KBM-7 (cell line): ENCODE measurements at places on chromosomes 2 and 18.

GRCh38 chr18:39741755-39742466, 2176.3 kb upstream of the CELF4 start:
- DNase-seq, result no peak

DNA sequence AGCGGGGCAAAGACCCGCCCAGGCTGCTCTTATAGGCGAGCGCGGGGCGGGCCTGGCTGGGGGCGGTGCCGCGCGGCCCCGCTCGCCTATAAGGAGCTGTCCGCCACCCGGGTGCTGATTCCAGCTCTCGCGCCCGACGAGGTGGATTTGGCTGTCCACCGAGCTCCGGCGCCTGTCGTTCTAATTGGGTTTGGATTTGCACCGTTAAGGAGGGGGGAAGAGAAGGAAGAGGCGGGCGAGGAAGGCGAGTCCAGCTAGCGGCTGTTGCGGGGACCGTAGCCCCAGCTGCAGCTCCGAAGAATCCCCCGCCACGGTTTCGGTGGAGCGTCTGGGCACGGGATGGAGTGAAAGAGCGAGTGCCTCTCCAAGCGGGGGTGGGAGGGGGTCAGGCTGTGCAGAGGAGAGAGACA, at the start of gene CNTNAP5:
TSS of gene CNTNAP5 (plus strand) at position 117 of the 410 bp plus-strand sequence. CDS start 364 bp downstream, outside the sequence.
- peak; percentile 74 for DNase-seq

DNA sequence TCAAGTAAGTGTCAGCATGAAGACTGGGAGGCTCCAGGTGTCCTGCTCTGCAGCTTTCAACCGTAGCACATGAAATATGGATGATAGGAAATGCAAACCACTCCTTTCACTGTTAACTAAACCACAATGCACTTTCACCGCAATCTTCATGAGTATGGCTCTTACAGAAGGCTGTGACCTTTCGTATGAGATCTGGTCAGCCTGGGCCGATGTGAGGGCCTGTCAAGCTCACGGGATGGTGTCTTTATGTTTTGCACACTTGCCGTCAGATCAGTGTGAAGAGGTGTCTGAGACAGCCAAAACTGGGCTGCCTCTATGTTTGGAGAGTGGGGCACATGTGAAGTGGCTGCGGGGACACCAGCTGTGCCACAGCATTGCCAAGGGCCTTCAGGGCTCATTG, 62.8 kb upstream of the AFF3 start:
- no peak for DNase-seq

GRCh38 chr2:54194761-54195750, 61.0 kb downstream of the TSPYL6 start:
- no peak for DNase-seq

DNA sequence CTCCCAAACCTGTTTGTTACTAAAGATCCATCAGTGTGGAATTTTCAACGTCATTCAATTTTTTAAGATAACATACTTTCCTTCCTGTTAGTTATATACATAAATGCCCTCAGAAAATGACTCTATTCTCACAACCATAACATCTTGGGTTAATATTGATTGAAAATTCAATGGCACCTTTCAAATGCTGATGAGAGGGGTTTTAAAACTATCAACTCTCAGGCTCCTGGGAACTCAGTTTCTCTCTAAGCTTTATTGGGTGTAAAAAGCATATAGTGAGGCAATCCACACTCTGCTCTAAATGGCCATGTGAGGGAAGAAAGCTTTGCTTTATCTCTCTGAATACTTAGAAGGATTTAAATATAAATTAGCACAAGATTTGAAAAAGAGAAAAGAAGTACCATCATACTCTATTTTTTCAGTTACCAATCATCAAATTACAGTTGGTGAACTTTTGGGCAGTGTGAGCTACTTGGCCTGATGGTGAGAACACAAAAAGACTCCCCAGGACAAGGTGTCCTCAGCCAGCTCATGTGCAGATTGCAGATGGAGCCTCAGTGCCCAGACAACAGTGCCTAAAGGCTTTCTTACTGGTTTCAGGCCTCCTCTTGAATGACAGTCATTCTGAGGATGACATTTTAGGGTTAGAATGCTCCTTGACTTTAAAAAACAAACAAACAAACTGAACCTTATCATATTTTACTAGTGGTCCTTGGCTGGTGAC, 24.6 kb upstream of the CERS6 start:
- no peak for DNase-seq

- DNase-seq, result no peak
Measured at GRCh38 chr2:152254976-152255375, 79.4 kb upstream of the STAM2 start.

GRCh38 chr2:176500901-176501300, 231.7 kb downstream of the MTX2 start:
- DNase-seq, result no peak

DNA sequence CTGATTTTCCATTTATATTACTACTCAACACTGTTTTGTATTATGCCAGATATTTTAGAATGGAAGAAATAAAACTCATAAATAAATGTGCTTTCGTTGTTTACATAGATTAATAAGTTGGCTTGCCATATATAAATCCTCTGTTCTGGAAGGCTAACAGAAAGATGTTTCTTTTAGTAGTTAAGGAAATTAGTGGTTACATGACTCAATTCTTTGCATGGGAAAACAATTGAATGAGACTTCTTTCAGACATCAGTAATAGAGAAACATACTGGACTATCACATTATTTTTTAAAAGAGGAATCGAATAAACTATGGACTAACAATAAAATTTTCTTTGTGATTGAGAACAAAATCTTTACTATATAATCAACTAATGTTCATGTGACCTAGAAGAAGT, 336.5 kb downstream of the KCNS3 start:
- no peak for DNase-seq

GRCh38 chr2:216501854-216502253, 3.2 kb downstream of the RPL37A start:
- no peak for DNase-seq

DNA sequence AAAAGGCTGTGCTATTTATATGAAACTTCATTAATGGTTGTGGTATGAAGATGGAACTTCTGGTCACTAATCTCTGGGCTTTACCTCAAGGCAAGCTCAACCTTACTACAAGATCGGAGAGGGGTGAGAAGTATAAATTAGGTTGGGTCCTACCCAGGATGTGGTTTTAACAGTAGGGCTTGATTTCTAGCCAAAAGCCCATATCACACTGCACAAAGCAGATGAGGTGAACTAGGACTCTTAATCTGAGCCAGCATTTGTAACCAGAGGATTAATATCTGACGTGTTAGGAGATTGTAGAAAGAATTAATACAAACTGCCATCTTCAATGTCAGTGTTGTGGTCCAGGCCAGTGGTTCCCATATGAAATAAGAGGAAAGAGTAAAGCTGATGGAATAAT, 86.4 kb upstream of the RGPD4 start:
- no peak for DNase-seq

GRCh38 chr2:223582001-223582400, 20.2 kb downstream of the SCG2 start:
- DNase-seq, result no peak

DNA sequence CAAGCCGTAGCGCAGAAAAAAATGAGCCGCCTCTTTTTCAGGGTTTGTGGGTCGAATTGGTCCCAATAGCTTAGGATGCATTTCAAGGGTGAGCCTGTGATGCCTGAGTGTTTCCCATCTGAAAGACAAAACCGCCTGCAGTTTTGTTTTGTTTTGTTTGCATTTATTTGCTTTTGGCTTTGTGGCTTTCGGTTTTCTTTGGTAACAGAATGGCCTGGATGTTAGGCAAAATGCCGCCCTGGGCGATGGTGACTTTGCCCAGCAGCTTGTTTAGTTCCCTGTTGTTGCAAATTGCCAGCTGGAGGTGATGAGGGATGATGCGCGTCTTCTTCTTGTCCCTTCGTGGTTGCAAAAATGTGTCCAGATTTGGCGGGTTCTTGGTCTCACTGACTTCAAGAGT, 109.4 kb downstream of the LTBP1 start:
- no peak for DNase-seq

- no peak for DNase-seq
Measured at GRCh38 chr2:239727776-239728600, 297.2 kb downstream of the NDUFA10 start.

- DNase-seq, result no peak
Measured at GRCh38 chr2:215316336-215316735, 4.5 kb downstream of the ATIC start.

DNA sequence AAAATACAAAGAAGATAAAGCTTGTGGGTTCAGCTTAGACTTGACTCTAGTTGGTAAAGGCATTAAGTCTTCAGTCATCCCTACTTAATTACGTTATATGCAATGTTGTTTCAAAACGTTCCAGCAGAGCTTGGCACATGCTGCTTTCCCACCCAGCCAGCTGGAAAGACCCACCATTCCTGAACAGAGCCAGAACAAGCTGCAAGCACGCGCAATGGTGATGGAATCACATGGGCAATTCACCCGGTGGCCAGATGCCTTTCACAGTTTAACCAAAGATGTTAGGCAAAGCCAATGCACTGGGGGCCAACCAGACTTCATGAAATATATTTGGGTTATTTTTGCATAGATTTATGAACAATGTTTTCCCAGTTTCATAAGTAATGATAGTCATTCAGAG, 123.4 kb upstream of the CDH20 start:
- DNase-seq, result no peak

GRCh38 chr2:176677746-176678265, 408.6 kb downstream of the MTX2 start:
- no peak for DNase-seq

GRCh38 chr18:23634692-23635091, 28.0 kb downstream of the ANKRD29 start:
- no peak for DNase-seq

- DNase-seq, result no peak
Measured at GRCh38 chr2:66030553-66030952, 404.4 kb upstream of the MEIS1 start.

- DNase-seq, result no peak
Measured at GRCh38 chr2:61726456-61727209, 127.2 kb downstream of the FAM161A start.
